ENCODE measurements at places on chromosomes 1 and 21. TPM values are rescaled to one million over a fixed set of nuclear protein-coding genes. Genes with fewer than 3 reads are reported as not detected.

The RNF186 gene
- 0.29 TPM for polyA plus RNA-seq

The CRABP2 gene
- 313 TPM for polyA plus RNA-seq

The IL12RB2 gene
- polyA plus RNA-seq, result 0.41 TPM

The CELA3A gene
- not detected for polyA plus RNA-seq

The PPFIA4 gene
- 6.1 TPM for polyA plus RNA-seq

- DNase-seq, result no peak
Observed at GRCh38 chr1:224781800-224782199, 147.7 kb upstream of the DNAH14 start.

DNA sequence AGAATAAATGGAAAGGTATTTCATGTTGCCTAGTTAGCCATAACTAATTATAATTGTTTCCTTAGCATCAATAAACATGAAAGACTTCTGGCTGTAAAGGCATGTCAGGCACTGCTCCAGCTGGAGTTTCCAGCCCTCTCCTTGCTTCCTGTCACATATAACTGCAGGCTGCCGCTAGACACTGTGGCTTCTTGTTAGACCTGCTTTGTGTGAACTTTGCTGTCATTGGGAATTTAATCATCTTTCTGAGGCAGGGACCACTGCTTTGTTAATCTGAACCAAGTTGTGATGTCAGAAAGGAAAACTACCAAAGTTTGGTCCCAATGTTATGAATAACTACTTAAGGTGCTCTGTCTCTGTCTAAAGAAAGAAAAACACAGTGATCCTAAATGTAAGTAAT lies 90.3 kb upstream of the DUSP10 start:
- DNase-seq, result peak; percentile 1

DNA sequence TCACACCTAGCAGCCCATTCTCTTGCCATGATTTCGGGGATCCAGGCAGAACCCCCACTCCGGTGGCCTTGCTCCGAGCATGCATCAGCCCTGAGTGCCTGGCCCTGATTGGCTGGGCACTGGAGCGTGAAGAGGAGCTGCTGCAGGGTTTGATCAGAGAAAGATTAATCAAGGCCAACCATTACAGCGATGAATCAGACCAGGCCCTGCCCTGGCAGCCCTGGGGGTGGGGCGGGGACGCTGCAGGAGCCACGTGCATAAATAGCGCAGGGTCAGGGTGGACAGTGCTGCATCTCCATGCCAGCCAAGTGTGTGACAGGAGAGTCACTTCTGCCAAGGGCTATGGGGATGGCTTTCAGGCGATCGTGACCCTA lies 3.4 kb upstream of the FAM131C start:
- no peak for DNase-seq

DNA sequence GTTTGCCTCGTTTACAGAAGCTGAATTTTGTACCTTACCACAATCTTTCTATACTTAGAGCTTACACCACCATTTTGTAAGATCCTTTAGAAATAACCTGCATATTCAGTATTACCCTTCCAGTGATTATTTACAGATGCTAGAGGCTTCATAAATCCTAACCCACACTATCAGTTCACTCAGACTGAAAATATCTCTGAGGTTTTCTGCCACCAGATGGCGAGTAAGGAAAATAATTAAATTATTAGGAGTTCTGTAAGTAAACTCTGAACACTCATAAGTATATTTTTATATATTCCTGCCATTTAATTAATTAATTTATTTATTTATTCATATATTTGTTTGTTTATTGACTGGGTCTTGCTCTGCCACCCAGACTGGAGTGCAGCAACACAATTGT lies 1635.2 kb downstream of the PLA2G4A start:
- DNase-seq, result no peak

GRCh38 chr21:41170442-41170841 lies 2.5 kb downstream of the BACE2 start:
- DNase-seq, result no peak

- DNase-seq, result no peak
Observed at GRCh38 chr1:61491497-61491896, 233.4 kb downstream of the TM2D1 start.

DNA sequence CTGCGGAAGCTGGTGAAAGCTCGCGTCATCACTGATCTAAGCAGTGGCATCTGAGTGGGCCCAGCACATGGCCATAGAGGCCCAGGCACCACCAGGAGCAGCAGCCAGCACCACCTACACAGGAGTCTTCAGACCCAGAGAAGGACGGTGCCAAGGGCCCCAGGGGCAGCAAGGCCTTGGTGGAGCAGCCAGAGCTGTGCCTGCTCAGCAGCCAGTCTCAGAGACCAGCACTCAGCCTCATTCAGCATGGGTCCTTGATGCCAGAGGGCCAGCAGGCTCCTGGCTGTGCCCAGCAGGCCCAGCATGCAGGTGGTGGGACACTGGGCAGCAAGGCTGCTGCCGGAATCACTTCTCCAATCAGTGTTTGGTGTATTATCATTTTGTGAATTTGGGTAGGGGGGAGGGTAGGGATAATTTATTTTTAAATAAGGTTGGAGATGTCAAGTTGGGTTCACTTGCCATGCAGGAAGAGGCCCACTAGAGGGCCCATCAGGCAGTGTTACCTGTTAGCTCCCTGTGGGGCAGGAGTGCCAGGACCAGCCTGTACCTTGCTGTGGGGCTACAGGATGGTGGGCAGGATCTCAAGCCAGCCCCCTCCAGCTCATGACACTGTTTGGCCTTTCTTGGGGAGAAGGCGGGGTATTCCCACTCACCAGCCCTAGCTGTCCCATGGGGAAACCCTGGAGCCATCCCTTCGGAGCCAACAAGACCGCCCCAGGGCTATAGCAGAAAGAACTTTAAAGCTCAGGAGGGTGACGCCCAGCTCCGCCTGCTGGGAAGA lies 3.2 kb upstream of the ARTN start:
- no peak for DNase-seq

GRCh38 chr1:107678993-107679392 lies 286.0 kb downstream of the VAV3 start:
- no peak for DNase-seq

GRCh38 chr1:168520832-168521231 lies 23.0 kb downstream of the XCL2 start:
- no peak for DNase-seq

GRCh38 chr1:35287807-35288640 lies 19.5 kb downstream of the ZMYM4 start:
- no peak for DNase-seq

DNA sequence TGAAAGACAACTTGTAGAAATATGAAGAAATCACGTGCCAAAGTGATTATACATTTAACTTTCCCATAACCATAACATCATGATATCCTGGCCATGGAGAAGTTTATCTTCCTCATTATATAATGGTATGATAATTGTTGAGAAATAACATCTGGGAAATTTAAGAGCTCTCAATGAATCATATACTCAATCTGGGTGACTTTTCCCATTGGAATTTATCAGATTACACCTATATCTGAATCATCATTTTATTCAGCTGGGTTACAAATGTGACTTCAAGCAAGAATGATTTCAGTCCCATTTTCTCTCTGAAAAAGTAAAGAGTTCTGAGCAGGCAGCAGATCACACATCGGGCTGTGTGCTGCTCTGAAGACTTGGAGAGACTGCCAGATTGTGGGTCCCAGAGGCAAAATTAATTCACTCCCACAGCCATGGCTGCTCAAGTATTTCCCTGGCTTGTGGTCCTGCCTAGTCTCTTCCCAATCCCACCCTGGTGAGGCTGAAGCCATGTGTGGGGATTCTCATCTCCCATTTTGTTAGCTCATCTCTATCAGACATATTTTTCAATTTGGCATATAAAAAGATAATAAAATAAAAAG lies 278.0 kb downstream of the MRPL39 start:
- no peak for DNase-seq

GRCh38 chr1:244200596-244200995 lies 149.5 kb downstream of the ZBTB18 start:
- DNase-seq, result no peak

DNA sequence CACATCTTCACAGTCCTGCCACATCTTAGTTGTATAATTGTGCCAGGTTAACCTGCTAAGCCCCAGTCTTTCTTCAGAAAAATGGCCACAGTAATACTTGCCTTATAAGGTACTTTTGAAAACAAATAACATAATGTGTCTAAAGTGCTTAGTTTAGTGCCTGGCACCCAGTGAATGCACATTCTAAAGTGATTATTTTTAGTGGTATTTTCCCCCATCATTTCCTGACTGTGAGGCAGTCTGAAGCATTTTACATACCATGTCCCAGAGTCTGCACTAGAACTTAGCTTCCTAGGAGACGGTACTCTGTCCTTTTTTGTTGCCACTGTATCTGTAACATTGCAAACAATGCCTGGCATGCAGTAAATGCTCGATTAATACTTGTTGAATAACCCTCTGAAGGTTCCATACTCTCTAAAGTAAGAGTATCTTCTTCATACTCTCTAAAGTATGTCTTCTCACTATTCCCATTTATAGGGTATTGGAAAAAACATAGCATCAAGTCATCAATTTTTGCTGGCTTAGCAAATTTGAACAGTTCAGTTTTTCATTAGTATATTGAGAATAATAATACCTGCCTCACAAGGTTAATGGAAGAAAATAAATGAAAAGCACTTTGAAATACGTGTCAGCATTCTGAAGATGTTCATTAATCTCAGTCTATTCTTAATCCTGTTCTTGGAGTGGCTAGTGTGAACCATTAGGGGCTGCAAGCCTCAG lies 43.7 kb downstream of the FMO3 start:
- DNase-seq, result no peak

- DNase-seq, result no peak
Observed at GRCh38 chr1:69088571-69088970, 479.2 kb upstream of the LRRC7 start.

DNA sequence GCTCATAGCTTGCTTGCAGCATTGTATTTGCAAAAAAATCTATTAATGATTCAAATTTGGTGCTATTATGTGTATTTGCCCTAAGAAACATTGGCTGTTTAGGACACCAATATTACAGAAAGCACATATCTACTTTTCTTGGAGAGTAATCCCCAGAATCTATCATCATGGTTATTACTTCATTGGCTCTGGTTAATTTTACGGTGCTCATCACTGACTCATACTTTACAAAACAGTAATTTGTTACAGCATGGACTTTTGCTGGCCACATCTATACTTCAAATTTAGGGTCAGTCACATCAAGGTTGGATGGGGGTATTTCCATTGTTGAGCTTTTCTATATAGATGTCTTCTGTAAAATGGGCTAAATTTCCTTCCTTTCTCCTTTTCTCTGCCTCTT lies 45.7 kb downstream of the SH3GLB1 start:
- no peak for DNase-seq

GRCh38 chr1:203663821-203664220 lies 37.2 kb downstream of the ATP2B4 start:
- no peak for DNase-seq

DNA sequence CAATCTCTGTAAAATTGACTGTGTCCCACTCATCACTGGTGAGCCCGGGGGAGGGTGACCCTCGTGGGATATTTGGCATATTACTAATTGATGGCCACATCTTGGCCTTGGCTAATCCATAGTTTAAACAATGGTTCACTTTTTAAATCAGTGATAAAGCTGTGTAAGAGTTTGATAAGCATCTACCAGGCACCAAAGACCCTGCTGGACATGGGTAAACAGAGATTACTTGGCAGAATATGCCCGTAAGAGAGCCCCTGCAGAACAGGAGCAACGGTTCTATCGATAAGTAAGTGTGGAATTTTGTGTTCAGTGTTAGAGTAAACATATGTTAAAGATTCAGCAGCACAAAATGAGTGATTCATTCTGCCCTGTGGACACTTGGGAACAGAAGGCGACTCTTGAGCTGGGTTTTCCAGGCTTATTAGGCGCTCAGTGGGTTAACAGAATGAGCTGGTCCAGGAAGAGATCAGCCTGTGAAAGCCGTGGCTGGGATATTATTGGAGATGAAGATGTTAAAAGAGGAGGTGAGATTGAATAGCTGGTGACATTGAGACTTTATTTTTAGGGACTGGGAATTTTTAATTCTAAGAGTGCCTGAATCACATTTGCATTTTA lies 55.9 kb downstream of the CNST start:
- no peak for DNase-seq

- no peak for DNase-seq
Observed at GRCh38 chr1:50110151-50110550, 1.4 kb downstream of the ELAVL4 start.

DNA sequence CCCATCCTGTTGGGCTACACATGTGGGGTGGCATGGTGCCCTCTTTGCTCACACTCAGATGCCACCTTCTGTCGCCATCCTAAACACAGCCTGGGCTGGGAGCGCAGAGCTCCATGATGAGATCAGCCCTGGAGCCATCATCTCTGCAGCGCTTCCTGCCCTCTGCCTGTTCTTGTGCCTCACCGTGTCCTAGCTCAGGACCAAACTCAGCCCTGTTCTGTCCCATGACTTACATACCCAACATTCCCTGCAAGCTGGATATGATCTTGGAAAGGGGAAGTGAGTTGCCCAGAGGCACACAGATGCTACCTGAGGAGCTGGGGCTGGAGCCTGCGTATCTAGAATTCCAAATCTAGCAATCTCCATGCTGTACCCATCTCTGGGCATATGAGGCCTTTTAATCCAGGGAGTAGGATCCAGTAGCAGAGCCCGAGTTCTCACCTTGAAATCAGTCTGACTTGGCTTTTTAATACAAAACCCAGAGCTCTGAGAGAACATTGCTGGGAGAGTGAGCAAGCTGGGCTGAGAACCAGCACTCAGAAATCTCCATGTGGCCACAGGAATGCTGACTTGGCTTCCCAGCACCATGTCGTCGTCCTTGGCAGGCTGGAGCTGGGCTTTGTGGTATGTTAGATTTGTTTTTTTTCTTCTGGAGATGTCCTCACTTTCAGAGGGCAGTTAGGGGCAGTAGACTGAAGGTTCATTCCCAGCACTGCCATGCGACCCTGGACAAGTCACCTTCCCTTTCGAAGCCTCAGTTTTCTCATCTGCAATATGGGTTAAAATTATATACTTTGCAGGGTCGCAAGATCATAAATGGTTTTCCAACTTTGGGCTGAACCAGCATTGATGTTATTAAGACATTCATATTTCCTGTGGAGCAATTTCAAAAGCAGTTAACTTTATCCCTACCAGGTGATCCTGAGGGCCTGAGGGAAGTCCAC lies 2.6 kb downstream of the ALPL start:
- DNase-seq, result no peak

- DNase-seq, result no peak
Observed at GRCh38 chr1:107547363-107548155, 406.7 kb downstream of the NTNG1 start.

DNA sequence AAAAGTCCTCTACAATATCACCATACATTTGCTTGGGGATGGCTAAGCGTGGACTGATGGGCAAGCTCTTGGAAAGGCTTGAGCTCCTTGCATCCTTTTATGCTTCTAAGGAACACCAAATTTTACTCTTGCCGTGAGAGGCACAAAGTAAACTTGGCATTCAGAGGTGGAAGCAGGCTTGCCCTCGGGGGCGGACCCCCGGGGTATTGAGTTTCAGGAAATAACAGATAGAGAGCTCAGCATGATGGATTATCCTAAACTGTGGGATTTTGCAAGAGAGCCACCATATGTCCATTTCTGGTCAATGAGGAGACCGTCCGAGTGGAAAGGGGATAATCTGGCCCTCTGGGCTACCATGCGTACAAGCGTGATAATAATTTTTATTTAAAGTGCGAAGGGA lies 14.0 kb downstream of the IFI16 start:
- no peak for DNase-seq

DNA sequence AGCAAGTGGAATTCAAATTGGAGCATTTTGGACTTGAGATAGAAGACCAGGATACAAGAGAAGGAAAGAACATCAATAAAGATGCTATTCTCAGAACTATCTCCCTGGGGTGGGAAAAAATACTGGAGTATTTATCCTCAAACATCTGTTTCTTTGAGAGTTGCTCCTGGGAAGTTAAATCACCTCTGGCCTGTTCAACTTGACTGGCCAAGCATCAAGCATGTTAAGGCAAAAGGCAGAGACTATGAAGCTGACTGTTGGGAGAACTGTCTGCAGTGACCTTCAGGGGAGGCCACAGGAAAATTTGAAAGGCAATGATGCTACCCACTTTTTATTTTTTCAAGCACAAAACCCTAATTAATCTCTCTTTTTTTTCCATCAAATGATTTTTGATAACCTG lies 239.0 kb downstream of the NTNG1 start:
- no peak for DNase-seq

Data from left renal pelvis (tissue), 4 donors.